Renal cortical epithelial cell (primary cell): ENCODE measurements at places on chromosomes 2 and 18. TPM values are rescaled to one million over a fixed set of nuclear protein-coding genes. Genes with fewer than 3 reads are reported as not detected.

The SPP2 gene
- total RNA-seq = not detected in 2 replicates

The CROCC2 gene
- total RNA-seq = under 0.01 TPM in 1 of 2 replicates, not detected in the other

The ANKRD62 gene
- not detected in 2 replicates for total RNA-seq

The MAP3K19 gene
- not detected in 2 replicates for total RNA-seq

The VWA3B gene
- not detected in 2 replicates for total RNA-seq

The SLC4A5 gene
- total RNA-seq = 0.89 and 1.2 TPM in 2 replicates

The PIEZO2 gene
- total RNA-seq = under 0.01 and 0.30 TPM in 2 replicates

The TGFBRAP1 gene
- 27.8 and 45.1 TPM in 2 replicates for total RNA-seq

The SNED1 gene
- 1.6 and 4.2 TPM in 2 replicates for total RNA-seq

The CRYGD gene
- total RNA-seq = not detected in 2 replicates

The PLCD4 gene
- total RNA-seq = 2.9 and 3.0 TPM in 2 replicates
